ENCODE measurements at places on chromosomes 5 and 9.

DNA sequence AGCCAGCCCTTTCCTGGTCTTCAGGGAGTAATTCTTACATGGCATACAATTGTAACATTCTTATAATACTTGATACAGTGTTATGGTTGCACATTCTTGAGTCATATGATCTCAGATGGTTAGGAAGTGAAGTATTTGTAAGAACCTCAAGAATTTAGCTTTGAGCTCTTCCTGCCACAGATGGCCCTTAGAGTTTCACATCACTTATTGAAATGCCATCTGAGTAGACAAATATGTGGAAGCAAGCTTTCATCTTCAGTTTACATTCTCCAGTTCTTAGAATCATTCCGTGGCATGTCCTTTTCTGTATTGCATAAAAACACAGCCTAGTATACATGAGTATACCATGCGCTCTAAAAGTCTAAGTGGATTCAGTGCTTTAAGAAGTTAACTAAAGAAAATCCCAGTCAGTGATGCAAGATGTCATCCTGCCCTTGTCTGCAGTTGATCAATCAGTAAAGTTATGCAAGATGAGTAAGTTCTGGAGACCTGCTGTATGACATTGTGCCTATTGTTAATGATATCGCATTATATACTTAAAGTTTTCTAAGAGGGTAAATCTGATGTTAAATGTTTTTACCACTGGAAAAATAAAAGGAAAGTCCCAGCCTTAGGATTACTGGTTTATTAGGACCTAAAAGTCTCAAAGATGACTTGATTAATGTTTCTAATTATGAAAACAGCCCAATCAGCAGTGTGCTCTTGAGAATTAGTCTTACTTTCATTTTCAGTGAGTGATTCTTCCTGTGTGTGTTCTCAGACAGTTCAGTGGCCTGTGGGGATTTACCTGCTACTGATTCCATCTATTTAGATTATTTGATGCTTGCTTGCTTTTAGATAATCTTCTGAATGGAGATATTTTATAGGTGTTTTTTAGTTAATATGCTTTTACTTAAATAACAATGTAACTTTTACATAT lies 29.4 kb downstream of the RHOBTB3 start:
- DNase-seq = no peak

- DNase-seq = no peak
Observed at GRCh38 chr9:98365781-98366180, 110.3 kb upstream of the TBC1D2 start.

DNA sequence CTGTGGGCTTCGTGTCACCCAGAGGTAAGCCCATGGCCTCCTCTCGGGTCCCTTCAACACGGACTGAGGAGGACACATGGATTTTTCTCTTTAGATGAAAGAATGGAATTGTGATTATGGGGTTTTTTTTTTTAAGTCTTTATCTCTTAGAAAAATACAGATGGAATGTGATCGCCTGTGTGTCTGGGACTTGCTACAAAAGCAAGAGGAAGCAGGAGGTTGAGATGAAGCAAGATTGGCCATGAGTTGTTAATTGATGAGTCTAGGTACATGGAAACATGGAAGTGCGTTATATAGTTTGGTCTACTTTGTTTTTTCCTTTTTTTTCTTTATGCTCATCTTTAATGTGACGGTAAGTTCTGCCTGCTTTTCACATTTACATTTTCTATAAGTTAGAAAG lies 14.6 kb downstream of the USP20 start:
- no peak for DNase-seq

DNA sequence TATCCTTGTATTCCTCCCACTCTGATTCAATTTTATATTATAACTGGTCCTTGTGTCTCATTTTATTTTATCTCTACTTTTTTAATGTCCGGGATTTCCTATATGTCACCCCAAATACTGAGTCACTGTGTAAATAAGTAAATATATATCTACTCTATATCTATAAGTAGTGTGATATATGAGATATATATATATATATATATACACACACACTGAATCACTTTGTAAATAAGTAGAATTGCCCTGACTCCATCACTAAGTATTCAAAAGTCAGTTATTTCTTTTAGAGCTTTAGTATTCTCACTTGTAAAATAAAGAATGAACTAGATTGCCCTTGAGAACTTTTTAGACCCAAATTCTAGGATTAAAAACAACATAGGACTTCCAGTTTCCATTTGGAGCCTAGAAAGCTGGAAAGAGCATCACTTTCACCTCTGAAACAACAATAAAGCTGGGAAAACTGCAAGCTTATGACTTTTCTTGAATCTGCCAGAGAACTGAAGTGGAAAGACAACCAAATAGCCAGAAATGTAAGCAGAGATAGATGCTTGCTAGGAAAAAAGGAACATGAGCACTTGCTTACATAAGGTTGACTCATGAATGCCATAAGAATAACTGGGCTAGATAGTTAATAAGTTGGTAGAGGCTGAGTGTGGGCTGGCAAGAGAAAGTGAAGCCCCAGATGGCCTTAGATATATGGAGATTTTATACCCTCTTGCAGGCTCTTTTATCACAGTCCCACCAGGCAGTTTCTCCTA lies 171.1 kb upstream of the TLX3 start:
- no peak for DNase-seq

DNA sequence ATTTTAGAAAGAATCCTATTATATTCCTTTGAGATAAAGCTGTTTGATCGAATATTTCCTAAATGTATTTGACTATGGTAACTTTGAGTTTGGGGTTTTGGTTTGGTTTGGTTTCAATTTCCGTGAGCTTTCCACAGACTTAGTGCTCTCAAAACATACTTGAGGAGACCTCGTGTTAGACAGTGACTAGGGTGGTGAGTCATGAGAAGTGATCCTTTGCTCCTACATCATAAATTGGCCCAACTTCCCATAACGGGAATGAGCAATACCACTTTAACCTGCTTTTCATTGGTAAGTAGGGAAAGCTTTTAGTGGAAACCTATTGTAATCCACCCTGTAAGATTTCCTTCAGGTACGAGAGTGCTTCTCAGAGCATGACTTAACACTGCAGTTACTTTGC lies 3.8 kb upstream of the RASEF start:
- no peak for DNase-seq

- DNase-seq = no peak
Observed at GRCh38 chr9:134562146-134562849, 79.3 kb upstream of the COL5A1 start.

- no peak for DNase-seq
Observed at GRCh38 chr5:77028631-77029375, 1.4 kb upstream of the AGGF1 start.

DNA sequence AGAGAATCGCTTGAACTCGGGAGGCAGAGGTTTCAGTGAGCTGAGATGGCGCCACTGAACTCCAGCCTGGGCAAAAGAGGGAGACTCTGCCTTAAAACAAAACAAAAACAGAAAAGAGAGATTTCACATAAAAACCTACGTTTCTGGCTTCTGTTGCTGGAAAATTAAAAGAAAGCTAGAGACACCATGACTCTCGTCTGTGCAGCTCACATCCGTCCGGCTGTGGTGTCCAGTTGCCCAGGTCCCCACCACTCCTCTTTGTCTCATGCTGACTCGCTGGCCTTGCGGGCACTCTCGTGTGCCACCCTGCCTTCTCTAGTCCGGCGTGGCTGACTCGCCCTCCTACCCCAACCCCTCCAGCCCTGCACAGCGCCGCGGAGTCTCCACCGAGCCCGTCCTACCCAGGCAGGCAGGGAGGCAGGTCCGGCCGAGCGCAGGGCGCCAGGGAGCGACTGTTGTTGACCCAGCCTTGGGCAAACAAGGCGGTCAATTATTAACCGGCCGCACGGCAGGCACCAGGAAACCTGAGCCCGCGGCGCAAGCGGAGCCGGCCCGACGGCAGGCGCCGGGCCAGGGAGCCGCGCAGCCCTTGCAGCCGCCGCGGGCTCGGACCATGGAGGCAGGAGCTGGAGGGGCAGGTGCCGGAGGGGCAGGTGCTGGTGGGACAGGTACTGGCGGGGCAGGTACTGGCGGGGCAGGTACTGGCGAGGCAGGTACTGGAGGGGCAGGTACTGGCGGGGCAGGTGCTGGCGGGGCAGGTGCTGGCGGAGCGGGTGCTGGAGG lies at the start of gene PRRT1B:
TSS of gene PRRT1B (plus strand) at position 521 of the 783 bp plus-strand sequence. CDS start at position 614, 93 bp downstream.
- no peak for DNase-seq

- no peak for DNase-seq
Observed at GRCh38 chr5:73318308-73318719, 130.3 kb downstream of the FOXD1 start.
